Cardiac septum (tissue), 1 donor: ENCODE measurements at places on chromosomes 5 and 9.

GRCh38 chr9:128629136-128629535, 27.5 kb downstream of the DYNC2I2 start:
- DNase-seq: no peak

GRCh38 chr5:172451771-172452197, 2.5 kb downstream of the SH3PXD2B start:
- DNase-seq: no peak

- no peak for DNase-seq
Observed at GRCh38 chr5:27773166-27773565, 734.8 kb upstream of the CDH9 start.

- DNase-seq: no peak
Observed at GRCh38 chr5:92505145-92505544, 1075.9 kb downstream of the NR2F1-AS1 start.

- no peak for DNase-seq
Observed at GRCh38 chr5:53900677-53901076, 340.2 kb downstream of the NDUFS4 start.

DNA sequence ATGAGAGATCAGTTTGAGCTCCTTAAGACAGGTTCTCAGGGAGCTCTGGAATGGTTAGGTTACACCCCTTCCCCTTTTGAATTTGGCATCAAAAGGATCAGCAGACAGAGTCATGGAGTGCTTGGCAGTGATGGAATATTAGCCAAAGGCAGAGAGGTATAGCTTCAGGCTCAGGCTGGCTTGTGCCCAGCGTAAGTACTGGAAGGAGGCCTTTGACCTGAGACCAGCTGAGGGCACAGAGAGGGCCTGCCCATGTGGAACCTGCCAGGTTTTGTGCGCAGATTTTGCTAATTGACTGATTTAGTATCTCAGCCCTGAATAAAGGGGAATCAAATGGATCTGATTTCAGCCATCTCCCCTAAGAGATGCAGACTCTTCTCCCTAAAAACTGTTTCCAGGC, 81.5 kb downstream of the RGS3 start:
- DNase-seq: peak; percentile 43

DNA sequence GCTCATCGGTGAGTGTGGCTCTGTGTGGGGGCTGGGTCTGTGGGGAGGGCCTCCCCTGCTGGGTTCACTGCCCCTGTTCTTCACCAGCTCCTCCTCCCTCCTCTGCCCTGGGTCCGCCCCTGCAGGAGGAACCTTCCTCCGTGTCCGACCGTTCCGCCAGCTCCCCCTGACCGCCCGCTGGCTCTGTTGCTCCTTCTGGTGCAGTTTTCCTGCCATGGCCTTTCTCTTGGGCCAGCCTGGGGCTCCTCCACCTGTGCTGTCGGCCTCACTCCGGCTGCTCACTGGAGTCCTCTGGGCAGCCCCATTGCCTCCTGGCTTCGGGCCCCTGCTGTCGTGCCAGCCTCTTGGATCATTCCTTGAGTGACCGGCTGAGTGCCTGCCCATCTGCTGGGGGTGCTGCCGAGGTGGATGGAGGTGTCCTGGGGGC, 12.3 kb downstream of the RNU6ATAC start:
- DNase-seq: no peak

DNA sequence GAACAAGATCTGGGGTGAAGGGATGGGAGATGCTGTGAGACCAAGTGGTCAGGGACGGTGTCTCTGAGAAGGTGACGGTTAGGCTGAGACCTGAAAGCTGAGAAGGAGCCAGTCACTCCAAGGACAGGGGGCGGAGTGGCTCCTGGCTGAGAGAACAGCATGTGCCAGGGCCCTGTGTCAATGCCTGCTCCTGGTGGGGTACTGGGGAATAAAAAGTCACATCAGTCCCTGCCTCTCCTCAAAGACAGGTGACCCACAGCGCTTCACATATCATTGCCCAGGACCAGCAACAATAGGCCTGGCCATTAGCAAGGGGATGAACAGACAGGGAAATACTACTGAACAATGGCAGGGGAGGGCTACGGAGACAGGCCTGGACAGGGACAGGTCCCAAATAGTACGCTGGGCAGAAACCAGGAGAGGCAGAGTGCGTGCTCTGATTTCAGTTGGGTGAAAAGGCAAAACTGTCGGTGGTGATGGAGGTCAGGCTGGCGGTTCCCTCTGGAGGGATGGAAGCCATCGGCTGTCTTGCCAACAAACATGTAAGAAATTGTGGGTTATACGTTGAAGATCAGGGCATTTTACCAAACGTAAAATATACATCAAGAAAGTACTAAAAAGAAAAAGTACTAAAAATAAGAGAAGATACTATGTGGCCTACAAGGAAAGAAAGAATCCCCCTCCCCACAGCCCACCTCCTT, 64.3 kb downstream of the C9orf50 start:
- no peak for DNase-seq

GRCh38 chr5:94192658-94193391, 425.6 kb downstream of the KIAA0825 start:
- no peak for DNase-seq

DNA sequence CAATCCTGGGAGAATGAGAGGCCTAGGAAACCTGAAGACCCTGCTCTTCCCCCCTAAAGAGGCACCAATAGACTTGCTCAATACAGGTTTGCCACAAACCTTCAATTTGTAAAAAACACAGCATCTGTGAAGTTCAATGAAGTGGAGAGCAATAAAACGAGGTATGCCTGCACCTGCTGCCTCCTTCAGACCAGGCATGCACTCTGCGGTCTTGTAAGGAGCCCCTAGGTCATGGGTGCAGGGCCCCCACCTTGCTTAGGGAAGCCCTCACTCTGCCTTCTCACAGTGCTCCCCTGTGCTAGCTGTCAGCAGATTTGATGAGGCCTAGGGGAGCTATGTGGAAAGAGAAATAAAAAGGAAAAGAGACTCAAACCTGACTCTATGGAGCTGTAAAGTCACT, 72.1 kb upstream of the GALNT10 start:
- no peak for DNase-seq

- no peak for DNase-seq
Observed at GRCh38 chr9:97906236-97906831, 16.0 kb downstream of the TRMO start.

- DNase-seq: no peak
Observed at GRCh38 chr9:129126749-129127618, 15.8 kb downstream of the PTPA start.

DNA sequence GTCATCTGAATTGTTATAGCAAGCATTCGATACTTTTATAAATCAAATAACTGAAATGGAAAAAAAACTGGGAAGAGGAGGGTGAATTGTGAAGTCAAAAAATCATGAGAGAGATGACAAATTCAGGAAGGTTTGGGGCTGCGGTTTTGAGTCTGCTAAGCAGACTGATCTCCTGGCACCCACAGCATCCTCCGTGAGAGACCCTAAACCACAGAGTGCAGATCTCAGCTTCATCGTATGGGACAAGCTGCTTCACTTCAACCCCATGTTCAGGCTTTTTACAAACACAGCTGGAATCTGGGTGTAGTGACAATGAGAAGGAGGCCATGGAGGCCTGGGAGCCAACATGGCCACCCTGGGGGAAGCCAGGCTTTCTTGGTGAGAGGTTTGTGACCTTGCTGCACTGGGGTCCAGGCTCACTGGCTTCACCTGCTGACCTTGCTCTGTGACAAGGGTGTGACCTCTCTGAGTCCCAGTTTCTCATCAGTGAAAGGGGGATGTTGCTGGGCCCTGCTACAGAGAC, 19.4 kb downstream of the USP20 start:
- no peak for DNase-seq

DNA sequence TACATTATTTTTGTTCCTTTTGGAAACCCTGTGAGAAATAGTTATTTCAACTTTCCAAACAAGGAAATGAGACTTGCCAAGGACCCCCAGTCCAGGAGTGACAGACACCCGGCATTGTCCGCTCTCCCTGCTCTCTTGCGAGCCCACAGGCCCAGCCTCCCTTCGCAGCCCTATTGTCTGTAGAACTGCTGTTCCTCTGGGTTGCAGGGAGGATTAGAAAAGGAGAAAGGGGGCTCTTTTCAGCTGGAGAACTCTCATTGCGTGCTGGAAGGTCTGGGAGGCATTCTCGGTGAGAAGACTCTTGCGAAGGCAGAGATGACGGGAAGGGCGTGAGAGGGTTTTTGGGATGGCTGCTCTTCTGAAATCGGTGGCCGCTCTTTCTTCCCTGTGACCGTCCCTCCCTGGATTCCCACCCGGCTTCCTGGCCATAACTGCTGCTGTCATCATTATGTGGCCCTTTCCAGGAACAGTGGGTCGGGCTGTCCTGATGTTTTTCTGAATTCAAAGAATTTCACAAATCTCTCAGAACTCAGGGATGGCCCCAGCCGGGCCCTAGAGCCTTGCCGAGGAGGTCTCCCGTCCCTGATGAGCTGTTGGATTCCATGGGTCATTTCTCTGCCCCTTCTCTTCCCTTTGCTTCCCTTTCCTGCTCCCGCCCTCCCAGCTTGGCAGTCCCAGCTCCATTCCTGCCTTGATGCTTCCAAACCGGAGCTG, 29.8 kb downstream of the STC2 start:
- no peak for DNase-seq

- DNase-seq: no peak
Observed at GRCh38 chr9:13282998-13283397, 3.5 kb upstream of the MPDZ start.

- no peak for DNase-seq
Observed at GRCh38 chr9:4375424-4376200, 75.7 kb upstream of the GLIS3 start.

DNA sequence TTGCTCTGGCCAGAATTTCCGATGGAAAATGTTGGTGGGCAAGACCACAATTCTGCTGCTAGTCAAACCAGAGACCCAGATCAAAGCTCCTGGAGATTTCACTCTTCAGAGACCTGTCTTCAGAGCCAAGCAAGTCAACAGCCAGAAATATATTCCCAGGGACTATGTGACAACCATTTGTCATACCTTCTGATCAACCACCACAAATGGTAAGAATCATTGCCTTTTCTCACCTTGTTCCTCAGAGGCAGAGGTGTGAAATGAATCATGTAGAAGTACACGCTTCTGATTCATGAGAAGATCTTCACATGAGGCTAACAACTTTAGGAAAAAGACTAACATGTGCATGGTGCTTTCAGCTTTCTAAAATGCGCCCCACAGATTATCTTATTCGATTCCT, 53.5 kb downstream of the SUSD1 start:
- DNase-seq: no peak

DNA sequence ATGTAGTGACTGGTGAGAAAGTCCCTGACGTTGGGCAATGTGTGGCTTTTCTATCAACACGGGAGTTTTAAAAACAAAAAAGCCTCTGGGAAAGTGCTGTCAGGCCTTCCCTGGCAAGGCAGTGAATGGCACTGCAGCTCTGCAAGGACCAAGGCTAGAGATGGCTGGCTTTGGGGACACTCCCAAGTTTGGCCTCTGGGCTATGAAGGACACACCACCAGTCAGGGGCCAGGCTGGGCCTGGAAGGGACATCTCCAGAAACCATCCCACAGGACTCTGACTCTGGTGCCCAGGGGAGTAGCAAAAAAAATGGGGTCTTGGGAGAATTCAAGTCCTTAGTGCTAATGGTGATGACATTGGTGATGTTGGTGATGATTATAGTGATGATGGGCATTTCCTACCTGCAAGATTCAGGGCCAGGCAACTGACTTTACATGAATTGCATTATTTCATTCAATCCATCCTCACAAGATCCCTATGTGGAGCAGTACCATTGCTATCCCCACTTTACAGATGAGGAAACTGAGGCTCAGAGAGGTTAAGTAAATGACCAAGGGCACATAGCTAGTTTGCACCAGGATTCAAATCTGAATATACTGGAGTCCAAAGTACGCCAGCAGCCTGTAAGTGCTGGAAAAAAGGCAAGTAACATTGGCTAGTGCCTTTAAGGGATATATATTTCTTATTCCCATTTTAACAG, 2.6 kb upstream of the PPARGC1B start:
- peak; percentile 51 for DNase-seq

DNA sequence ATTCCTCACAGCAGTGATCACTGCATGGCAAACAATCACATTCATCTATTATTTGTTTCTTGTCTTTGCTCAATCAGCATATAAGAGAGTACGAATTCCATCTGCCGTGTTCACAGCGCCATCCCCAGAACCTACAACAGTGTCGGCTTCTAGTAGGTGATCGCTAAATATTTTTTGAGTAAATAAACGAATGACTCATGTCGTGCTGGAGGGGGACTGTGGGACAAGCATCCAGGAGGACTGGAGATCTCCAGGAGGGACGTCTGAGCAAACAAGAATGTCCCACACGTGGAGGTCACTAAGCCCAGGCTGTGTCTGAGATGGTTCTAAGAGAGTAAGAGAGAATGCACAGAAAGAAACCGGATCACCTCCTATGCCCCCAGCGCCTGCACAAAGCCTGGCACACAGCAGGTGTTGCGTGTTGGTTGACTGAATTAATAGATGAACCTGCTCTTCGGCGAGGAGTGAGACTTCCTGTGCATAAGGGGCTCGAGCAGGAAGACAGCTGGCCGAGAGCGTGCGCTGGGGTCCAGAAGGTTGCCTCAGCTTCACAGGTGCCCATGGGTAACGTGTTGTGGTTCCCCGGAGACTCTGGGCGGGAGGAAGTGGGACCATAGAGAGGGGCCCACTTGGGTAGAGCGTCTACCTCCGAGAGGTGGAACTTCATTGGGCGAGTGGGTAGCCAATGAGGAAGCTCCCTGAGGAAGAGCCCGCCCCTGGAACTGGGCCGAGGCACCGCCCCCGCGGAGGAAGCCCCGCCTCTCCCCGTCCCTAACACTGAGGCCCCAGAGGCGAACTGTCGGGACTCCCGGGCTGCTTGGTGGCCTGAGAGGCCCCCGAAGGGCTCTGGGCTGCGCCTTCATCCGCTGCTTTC, 193.0 kb downstream of the MELK start:
- DNase-seq: peak; percentile 79

DNA sequence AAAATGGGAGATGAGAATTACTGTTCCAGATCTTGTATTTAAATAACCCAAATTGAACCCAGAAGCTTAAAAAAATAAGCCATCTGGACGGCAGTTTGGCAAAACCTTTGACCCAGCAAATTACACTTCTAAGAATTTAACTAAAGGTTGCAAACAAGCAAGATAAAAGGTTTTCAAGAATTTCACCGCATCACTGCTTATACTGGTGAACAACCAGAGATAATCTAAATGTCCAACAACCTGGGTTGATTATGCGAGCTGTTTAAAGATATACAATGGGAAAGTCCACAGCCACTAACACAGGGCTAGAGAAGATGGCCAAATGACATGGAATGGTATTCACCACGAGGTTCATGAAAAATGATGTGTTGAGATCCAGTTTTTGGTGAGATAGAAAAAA, 149.3 kb downstream of the GNAQ start:
- no peak for DNase-seq

- no peak for DNase-seq
Observed at GRCh38 chr5:10744681-10745080, 16.4 kb downstream of the DAP start.
